ENCODE measurements at places on chromosomes 5 and 9. TPM values are rescaled to one million over a fixed set of nuclear protein-coding genes. Genes with fewer than 3 reads are reported as not detected.
A peak's percentile ranks its signal among the peaks of the same experiment; 100 is the strongest.

GRCh38 chr9:86763791-86764190 lies 183.5 kb downstream of the GAS1 start:
- no peak overlapping the region for H3K4me3 ChIP-seq
- H3K36me3 ChIP-seq: no peaks in the 10 kb centered on the region
- no peaks in the 10 kb centered on the region for H3K4me1 ChIP-seq
- H3K27ac ChIP-seq: no peak overlapping the region
- H3K27me3 ChIP-seq: no peaks in the 10 kb centered on the region
- no peak for DNase-seq

GRCh38 chr5:138033386-138033808 lies 518 bp upstream of the FAM13B start:
- peak overlapping the region; percentile 90 for H3K4me3 ChIP-seq
- no peak for DNase-seq
- no peaks in the 10 kb centered on the region for H3K36me3 ChIP-seq
- peak overlapping the region; percentile 100 for H3K27ac ChIP-seq

- H3K27ac ChIP-seq: no peak overlapping the region
- no peaks in the 10 kb centered on the region for H3K36me3 ChIP-seq
- no peaks in the 10 kb centered on the region for H3K4me1 ChIP-seq
- no peak overlapping the region for H3K4me3 ChIP-seq
Measured at GRCh38 chr5:58404734-58405133, 55.2 kb downstream of the PLK2 start.

DNA sequence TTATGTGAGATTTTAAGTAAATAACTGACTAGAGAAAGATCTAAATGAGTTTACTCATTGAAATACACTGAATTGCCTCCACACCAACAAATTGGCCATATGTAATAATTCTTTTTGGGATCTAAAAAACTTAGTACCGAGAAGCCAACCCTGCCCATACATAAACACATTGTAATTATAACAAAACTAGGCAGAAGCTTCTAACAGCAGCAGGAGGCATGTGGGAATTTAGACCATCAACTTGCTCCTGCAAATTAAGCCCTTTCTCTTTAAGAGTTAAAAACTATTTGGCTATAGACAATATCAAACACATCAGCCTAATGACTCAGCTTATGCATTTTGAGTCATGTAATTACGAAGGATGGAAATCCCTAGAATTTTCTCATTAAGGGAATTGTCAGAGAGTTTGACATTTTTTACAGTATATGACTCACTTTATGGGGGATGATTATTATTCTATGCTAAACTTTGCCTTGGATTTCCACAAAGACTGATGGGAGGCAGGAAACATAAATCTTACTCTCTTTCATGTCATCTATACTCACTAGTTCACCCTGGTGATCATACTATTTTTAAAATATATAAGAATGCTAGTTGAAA lies 1.0 kb downstream of the IL7R start:
- no peak for DNase-seq
- no peaks in the 10 kb centered on the region for H3K27me3 ChIP-seq
- no peak overlapping the region for H3K27ac ChIP-seq
- H3K36me3 ChIP-seq: no peaks in the 10 kb centered on the region

The PRUNE2 gene
- total RNA-seq: 8.1 TPM

- H3K4me1 ChIP-seq: no peaks in the 10 kb centered on the region
- no peak for DNase-seq
- no peaks in the 10 kb centered on the region for H3K36me3 ChIP-seq
Measured at GRCh38 chr5:76674330-76675066, 41.4 kb upstream of the F2R start.

DNA sequence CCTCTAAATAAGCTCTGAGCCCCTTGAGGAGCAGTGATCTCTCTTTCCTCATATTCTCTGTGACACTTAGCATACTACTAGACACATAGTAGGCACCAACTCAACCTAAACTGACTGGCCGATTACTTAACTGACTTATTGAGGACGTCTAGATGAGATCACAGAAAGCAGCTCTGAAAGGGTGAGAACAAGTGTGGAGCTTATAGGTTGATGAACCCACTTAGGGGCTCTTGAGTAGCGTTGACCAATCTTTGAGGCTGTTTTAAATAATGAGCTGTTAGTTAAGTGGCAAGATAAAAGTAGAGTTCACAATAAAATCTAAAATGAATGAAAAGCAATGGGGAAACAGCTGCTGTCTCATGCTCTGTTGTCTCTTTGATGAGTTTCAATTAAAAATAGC lies 124.7 kb upstream of the TNPO1 start:
- no peak for DNase-seq
- no peaks in the 10 kb centered on the region for H3K36me3 ChIP-seq
- peaks cover 4% of the 10 kb centered on the region for H3K27me3 ChIP-seq
- no peak overlapping the region for H3K27ac ChIP-seq

DNA sequence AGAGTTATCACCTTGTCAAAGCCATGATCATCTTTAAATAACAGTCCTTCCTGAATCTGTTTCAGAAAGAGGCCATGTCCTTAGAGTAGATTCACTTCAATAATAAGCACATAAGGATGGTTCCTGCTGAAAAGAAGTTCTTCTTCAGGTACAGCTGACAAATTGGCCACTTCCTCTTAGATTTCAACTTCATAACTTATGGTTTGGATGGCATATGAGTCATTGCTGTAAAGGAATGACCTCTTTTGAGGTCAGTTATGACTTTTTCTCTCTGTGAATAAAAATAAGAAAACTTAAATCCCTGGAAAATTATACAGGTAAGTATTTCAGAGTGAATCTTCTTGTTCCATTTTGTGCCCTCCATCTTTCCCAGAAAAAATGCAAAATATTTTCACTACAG lies 555.3 kb upstream of the ZNF462 start:
- no peak overlapping the region for H3K4me3 ChIP-seq
- H3K27me3 ChIP-seq: no peaks in the 10 kb centered on the region
- H3K36me3 ChIP-seq: no peaks in the 10 kb centered on the region
- H3K4me1 ChIP-seq: no peaks in the 10 kb centered on the region

Measured in adrenal gland (tissue), 19 donors.